ENCODE measurements at places on chromosomes 16 and 17.

GRCh38 chr16:65278874-65279273 is 157.0 kb upstream of the CDH11 start:
- DNase-seq = no peak

DNA sequence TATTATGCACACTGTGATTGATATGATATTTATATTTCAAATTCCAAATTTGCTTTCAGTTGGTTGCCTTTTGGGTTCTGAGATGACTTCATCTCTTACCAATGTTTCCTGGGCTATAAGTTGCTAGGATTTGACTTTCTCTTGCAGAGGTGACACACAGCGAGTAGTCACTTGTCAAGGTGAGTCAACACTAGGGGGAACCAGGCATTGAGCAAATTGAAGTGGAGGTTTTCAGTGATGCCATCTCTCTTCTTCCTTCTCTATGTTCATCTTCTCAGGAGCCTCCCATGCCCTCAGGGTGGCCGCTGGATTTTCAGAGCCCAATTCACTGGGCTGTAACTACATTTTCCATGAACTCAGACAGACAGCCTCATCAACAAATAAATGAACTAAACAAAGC is 6.0 kb upstream of the CPD start:
- DNase-seq = no peak

- no peak for DNase-seq
Observed at GRCh38 chr16:74766729-74767128, 7.9 kb downstream of the FA2H start.

- DNase-seq = no peak
Observed at GRCh38 chr17:76969598-76970172, 101.5 kb downstream of the MGAT5B start.

DNA sequence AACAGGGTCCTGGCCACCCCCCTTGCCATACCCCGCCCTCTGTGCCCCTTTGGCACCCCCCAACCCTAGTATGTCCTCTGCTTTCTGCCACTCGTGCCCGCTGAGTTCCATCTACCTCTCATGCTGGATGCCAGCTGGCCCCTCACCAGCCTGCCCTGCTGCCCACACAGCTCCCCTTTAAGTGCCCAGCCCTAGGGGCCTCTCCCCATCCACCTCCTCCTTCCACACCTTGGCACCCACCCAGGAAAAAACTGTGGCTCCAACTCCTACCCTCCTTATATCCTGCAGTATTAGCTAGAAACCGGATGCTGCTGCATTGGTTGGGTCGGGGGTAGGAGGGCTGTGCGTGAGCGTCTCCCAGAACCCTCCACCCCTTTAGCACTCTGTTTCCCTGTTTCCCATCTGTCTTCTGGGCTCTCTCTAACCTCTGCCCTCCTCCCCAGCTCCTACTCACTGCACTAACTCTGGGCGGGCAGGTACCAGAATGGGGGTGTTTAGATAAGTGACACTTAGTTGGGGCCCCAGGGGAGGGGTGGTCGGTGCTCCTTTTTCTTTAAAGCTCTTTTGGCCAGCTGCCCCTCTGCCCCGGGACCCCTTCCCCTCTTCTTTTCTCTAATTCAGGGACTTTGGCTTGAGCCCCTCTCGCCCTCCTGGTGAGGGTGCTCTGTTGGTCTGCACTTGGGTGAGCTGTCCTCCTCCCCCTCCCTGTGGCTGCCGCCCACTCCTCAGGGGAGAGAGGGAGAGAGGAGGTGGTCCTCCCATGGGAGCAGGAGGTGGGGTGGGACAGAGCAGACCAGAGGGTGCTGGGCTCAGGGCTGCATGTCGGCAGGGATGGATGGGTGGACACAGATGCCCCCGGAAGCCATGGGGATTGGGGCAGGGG is 9.9 kb downstream of the NR1D1 start:
- no peak for DNase-seq

- DNase-seq = no peak
Observed at GRCh38 chr16:22198547-22199293, 7.4 kb upstream of the EEF2K start.

DNA sequence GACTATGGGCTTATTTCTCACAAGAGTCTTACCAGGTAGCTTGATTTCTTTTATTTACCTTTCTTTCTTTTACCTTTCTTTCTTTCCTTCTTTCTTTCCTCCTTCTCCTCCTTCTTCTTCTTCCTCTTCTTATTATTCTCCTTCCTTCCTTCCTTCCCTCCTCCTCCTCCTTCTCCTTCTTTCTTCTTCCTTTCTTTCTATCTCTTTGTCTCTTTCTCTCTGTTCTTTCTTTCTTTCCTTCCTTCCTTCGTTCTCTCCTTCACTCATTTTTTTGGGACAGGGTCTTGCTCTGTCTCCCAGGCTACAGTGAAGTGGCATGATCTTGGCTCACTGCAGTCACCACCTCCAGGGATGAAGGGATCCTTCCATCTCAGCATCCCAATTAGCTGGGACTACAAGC is 363.6 kb upstream of the MAF start:
- DNase-seq = no peak

DNA sequence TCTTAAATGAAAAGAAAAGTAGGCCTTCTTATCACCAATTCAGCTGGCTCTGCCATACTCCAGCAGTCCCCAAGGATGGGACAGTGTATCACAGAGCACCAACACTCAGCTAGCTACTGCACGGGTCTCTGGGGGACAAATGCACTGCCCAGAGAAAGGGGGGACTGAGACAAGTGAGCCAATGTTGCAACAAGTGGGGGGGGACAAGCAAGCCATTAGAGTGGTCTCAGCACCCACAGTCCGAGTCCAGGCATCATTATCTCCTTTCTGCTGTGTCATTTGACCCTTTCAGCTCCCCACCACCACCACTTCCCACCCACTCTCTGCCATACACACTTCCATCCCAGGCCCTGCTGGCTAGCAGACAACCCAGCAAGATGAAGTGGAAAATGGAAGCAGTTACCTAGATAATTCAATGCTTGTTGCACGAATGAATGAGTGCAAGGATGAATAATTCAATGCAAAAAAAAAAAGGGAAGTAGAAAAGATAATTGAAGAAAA is 7.0 kb downstream of the TMEM132E start:
- no peak for DNase-seq

- no peak for DNase-seq
Observed at GRCh38 chr16:10077861-10078260, 104.4 kb downstream of the GRIN2A start.

- no peak for DNase-seq
Observed at GRCh38 chr17:12282056-12282455, 261.4 kb downstream of the MAP2K4 start.

DNA sequence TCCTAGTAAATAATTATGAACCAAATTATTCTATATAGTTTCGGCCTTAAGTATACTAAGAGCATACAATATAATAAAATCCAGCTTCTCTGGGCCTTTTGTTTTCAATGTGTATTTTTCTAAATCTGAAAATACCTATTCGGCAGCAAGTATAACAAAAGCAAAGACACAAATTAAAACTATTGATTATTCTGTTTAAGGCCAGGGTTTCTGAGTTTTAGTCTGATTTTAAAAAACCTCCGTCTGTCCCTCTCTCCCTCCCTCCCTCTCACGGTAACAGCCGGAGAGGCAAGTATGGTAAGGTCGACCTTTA is 1.5 kb downstream of the TOB1 start:
- DNase-seq = no peak

DNA sequence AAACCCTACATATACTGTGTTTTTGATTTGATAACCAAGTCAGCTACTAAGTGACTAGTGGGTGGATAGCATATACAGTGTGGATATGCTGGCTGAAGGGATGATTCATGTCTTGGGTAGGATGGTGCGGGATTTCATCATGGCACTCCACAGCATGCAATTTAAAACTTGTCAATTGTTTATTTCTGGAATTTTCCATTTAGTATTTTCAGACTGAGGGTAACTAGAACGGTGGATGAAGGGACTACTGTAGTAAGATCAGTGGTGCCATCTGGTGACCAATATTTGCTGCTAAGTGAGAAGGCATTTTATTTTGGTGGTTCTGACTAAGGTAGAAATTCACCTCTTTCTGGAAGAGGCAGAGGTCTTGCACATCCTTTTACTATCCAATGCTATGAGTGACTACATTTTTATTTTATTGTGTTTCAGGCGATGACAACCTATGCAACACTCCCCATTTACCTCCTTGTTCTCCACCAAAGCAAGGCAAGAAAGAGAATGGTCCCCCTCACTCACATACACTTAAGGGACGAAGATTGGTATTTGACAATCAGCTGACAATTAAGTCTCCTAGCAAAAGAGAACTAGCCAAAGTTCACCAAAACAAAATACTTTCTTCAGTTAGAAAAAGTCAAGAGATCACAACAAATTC is 3.1 kb downstream of the CDC6 start:
- peak; percentile 50 for DNase-seq

- no peak for DNase-seq
Observed at GRCh38 chr17:41492771-41493170, 3.1 kb upstream of the KRT36 start.

All from coronary artery (tissue), 2 donors.